ENCODE measurements at places on chromosomes 6 and 20. TPM values are rescaled to one million over a fixed set of nuclear protein-coding genes. Genes with fewer than 3 reads are reported as not detected.

The BPIFB3 gene
- total RNA-seq: not detected

The NRM gene
- 6.1 TPM for total RNA-seq

The KIF25 gene
- not detected for total RNA-seq

The ASIP gene
- total RNA-seq: not detected

The PTCRA gene
- not detected for total RNA-seq

- no peak for DNase-seq
These were observed 7.0 kb downstream of the RBM39 start for GRCh38 chr20:35734777-35735649.

- no peak for DNase-seq
These were observed 61.3 kb upstream of the CARMIL1 start for GRCh38 chr6:25217829-25218228.

- DNase-seq: no peak
These were observed 132.2 kb upstream of the CST7 start for GRCh38 chr20:24816907-24817306.

- DNase-seq: no peak
These were observed 33.9 kb downstream of the HLA-A start for GRCh38 chr6:29976253-29976587.
